CD4-positive, CD25-positive, alpha-beta regulatory T cell (primary cell): ENCODE measurements at places on chromosomes 1 and 21.

DNA sequence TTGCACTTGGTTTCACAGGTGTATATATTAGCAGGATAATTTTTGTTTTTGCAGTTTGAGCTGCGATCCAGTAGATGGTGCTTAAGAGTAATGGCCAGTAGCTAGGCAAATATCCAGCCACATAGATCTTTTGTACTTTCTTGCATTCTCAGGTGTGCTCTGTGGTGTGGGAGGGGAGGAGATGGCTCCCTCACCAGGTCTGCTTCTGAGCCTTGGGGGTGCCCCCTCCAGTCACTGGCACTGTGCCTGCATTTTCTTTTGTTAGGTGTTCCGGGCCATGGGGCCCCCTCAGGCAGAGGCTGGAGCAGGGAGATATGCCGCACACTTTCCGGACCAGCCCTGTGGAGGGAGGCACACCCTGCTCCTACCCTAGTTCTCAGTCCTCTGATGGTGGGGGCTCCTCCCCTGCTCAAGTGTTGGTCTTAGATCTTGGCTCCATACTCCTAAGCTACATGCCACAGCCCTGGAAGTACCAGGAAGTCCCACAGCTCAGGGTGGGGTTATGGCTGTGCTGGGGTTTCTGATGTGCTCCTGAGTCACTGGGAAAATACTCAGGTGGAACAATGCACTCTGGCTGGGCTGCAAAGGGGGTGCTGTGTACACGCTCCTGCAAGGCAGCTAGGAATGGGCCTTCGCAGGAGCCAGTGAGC, 197.6 kb upstream of the DMRTA2 start:
- no peak for DNase-seq

GRCh38 chr1:184199036-184199435, 147.5 kb downstream of the TSEN15 start:
- DNase-seq = no peak

DNA sequence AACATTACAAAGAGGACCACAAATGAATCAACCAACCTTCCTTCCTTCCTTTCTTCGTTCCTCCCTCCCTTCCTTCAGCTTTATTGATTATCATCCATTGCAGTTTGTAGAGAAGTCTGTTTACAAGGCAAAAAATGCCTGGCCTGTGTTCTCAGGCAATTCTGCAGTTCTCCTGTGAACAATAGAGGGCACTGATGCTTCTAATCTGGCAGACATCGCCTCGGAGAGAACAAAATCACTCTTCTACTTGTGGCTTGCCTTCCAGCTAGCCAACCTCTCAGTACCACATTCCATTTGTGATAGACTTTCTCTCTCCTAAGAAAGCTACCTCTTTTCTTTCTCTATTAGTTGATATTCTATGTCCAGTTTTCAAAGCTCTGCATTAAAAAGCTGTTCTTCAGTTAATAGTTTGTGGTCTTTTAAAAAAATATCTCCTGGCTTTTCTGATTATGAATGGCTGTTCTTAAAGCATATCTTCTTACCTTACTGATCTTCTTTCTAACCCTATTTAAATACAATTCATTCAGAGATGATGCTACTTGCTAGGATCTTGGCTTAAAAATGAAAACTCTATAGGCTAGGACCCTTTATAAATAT, 26.9 kb upstream of the ESRRG start:
- no peak for DNase-seq

DNA sequence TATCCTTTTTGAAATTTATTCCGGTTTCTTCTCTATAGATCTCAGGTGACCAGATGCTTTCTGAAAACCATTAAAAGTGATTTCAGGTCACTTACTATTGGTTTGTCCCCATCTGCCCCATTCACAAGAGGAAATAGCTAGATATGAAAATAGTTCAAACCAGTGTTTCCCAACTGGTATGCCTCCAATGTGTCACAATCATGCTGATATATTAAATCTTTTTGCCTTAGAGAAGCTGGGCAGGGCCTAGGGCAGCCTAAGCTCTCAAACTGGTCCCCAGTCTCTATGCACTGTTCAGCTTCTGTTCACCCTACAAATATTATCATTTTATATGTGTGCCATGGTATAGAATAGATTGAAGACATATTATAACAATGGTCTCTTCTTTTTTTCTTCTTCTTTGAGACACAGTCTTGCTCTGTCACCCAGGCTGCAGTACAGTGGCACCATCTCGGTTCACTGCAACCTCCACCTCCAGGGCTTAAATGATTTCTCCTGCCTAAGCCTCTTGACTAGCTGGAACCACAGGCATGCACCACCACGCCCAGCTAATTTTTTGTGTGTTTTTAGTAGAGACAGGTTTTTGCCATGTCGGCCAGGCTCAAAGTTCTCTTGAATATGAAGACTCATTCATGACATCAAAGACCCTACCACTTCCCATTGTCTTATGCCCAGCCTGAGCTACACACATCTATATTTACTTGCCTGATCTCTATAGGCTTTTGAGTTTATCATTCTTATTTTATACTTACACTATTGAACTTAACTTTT, 15.7 kb downstream of the PTPN22 start:
- DNase-seq = no peak

- peak; percentile 65 for DNase-seq
These were observed 15.9 kb downstream of the INKA2 start for GRCh38 chr1:111723091-111723806.

DNA sequence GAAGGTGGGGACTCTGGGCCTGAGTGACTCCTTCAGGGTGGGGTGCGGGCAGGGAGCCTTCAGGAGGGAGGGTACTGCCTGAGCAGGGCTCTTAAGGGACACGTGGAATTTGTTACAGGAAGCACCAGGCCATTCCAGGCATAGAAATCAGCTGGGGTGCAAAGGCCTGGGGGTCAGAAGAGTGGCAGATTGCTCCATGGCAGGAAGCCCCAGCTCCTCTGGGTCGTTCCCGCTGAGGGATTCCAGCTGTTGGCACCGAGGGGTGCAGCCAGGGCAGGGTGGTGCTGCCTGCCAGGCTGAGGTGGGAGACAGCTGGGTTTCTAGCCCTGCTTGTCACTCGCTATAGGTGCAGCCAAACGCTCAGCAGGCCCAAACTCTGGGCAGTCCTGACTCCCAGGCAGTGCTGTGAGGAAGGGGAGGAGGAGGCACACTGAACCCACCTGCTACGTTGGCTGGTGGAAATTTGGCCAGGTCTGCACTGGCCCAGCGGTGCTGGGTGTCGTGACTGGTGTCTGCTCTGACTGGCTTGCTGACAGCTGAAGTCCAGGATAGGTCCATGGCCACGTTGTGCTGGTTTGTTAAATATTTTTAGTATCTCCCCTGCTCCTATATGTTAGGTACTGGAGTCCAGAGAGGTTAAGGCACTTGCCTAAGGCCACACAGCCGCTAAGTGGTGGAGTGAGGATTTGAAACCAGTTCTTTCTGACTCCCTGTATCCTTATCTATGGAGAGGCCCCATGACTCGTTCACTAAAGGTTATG, 19.3 kb downstream of the TNFRSF1B start:
- DNase-seq = no peak

GRCh38 chr1:206793620-206794019, 21.3 kb upstream of the IL10 start:
- DNase-seq = no peak

DNA sequence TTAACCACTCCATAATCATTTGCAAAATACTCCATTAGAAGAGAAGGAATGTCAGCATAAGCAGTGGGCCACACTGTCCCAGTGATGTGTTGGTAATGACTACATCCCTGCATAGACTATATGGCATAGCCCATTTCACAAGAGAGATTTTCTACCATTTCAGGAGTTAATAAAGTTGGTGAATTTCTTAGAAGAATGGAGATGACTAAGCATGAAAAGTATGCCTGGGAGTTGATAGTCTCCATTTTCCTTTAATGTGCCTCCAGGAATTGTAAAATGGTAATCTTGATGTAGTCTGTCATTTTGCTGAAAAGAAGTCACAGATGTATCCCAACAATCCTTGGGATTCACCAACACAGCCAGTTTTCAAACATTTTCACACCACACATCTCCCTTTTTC, 608.8 kb upstream of the CHRM3 start:
- DNase-seq = no peak

DNA sequence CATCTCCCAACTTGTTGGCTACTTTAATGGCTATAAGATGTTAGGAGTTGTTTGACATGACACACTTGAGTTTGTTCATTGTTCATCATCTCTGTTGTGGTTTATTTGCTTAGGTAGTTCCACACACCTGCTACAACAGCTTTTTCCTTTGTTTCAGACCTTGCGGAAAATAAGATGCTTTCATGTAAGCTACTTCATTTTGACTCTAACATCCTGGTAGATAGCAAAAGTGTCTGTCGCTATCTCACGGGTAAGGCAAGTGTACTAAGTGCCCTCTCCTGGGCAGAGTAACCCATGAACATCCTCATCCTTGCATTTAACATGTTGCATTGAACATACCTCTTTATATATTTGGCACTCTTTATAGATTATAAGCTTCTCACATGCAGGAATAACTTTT, 1.6 kb upstream of the OR10T2 start:
- DNase-seq = no peak

GRCh38 chr1:58774027-58774426, 9.8 kb downstream of the JUN start:
- no peak for DNase-seq

- DNase-seq = no peak
These were observed 156.6 kb downstream of the SIPA1L2 start for GRCh38 chr1:232473324-232473723.

DNA sequence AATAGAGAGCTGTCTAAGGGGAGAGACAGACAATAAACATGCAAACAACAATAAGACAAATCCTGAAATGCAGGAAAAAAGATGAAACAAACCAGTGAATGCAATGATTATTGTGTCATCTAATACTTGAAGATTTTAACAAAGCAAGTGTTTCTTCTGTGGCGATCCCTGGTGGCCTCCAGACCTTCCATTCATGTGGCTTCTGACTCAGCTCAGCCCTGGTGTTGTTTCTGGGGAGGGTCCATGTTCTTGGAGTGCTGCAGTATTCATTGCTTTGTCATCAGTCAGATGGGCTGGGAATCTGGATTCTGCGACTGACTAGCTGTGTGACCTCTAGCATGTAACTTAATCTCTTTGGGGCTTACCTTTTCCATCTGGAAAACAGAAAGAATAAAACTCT, 1.5 kb upstream of the C2CD4D start:
- no peak for DNase-seq

DNA sequence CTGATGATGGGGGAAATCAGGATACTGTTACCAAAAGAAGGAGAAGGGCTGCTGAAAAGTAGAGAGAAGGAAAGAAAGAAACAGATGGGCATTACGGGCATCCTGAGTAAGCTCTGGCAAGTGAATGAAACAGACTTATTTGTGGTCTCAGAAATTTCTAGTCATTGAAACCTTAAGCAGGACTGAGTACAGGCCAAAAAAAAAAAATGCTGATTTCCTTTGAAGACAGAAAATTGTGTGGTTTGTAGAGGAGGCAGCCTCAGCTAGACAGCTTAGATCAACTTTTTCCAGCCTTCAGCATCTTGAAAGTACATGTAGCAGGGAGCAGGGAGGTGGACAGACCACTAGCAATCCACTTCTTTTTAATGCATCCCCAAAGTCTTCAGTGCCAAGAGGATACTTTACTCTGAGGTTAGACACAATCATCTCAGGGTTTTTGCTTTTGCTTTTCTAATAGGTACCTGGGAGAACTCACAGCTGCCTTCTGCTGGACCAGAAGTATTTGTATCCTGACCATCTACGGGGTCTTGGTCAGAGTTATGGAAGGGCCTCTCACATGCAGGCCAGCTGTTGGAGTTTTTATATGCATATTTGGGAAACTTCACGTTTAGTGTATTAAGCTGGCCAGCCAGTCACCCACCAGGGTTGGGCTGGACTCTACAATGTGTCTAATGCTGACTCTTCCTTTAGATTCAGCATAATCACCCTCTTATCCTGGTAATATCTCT, 10.6 kb upstream of the CAPZB start:
- DNase-seq = no peak

- no peak for DNase-seq
These were observed 48.4 kb downstream of the DOP1B start for GRCh38 chr21:36204980-36205379.

GRCh38 chr21:35325953-35326352, 276.9 kb upstream of the RUNX1 start:
- no peak for DNase-seq

GRCh38 chr1:31714442-31715086, 10.7 kb upstream of the COL16A1 start:
- no peak for DNase-seq

GRCh38 chr21:14499316-14499715, 46.8 kb downstream of the SAMSN1 start:
- DNase-seq = no peak

DNA sequence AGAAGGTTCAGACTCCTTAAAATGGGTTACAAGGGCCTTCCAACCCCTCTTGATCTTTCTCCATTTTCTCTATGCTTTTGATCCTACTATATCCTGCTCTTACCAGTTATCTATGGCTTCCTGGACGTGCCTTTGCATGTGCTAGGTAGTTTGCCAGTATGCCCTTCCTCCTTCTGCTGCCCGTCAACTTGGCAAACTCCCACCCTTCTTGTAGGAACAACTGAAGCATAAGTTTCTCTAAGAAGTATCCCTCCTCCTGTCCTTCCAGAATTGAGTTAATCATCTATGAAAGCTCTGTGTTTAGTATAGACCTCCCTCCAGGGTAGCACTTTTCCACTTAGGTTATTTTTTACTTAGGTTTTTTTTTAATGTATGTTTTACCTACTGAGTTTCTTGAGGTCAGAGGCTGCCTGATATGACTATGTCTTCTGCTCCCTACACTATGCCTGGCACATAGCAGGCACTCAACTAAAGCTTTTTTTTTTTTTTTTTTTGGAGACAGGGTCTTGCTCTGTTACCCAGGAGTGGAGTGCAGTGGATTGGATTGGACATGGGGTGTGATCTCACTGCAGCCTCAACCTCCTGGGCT, 10.0 kb upstream of the IGSF3 start:
- no peak for DNase-seq

- DNase-seq = no peak
These were observed 27.3 kb downstream of the GPR157 start for GRCh38 chr1:9101510-9102146.

- DNase-seq = no peak
These were observed 5.6 kb upstream of the KPRP start for GRCh38 chr1:152752225-152752624.

DNA sequence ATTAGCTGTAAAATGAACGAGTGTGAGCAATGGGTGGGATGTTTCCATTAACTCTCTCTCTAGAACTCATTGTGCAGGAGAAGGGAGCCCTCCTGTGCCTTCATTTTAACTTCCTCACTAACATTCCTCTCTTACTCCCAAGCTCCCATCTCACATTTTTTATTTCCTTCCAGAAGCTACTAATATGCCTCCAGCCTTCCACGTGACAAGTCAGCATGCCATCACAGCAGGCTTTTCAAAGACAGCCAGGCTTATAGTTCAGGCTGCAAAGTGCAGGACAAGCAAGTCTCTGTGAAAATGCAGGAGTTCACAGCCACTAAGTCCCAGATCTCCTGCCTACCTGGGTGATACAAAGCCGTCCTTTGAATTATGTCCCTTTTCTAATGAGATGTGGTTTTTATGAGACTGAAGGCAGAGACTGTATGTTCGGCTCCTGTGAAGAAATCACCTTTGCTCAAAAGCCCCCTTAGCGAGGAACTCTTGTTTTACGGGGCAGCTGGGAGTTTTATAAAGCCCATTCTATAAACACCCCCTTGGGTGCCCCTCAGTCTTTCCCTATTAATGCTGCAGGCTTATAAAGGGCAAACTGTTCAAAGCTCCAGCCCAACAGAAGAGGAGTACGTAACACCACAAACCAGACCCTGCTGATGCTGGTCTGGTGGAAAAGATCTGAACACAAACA, 14.8 kb upstream of the ANGPTL7 start:
- no peak for DNase-seq
